ENCODE measurements at places on chromosomes 12 and 14.

- peak; percentile 34 for DNase-seq
Observed at GRCh38 chr14:23154964-23155587, 28.4 kb downstream of the SLC7A8 start.

GRCh38 chr14:51498411-51499227 lies 153.1 kb upstream of the FRMD6 start:
- no peak for DNase-seq

- DNase-seq: peak; percentile 23
Observed at GRCh38 chr12:51823875-51824565, 24.5 kb downstream of the FIGNL2 start.

DNA sequence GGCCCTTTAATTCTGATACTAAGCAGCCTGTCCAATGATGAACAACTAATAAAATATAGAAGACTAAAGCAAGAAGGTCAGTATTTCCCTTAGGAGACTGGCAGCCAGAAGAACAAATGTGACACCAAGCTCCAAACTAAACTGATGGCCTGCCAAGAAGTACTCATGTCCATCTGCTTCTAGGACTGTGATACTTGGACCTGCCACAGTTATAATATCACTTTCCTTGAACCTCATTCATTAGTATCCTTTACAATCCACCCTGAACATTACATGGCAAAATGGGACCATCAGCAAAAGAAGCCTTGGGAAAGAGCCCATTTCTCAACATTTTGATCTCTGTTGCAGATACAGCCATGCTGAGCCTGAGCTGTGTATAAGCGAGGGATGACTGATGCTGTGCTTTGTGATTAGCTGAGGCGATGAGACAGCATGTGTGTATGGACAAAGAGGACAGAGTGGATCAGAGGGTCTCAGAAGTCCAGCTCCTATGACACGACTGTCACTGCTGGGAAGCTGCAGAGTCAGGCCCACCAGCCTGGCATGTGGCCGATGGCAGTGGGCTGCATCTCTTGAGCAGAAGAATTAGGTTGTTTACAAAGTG lies 73.9 kb downstream of the TGFB3 start:
- DNase-seq: no peak

DNA sequence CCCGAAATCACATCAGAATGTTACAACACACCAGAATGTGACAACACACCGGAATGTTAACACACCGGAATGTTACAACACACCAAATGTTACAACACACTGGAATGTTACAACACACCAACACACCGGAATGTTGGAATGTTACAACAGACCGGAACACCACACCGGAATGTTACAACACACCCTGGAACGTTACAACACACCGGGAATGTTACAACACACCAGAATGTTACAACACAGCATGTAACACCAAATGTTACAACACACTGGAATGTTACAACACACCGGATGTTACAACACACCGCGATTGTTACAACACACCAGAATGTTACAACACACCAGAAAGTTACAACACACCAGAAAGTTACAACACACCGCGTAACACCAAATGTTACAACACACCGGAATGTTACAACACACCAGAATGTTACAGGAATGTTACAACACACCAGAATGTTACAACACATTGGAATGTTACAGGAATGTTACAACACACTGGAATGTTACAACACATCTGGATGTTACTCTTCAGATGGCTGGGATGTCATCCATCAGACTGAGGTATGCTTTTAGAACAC lies 21.1 kb downstream of the CHFR start:
- DNase-seq: no peak

- no peak for DNase-seq
Observed at GRCh38 chr12:126337556-126338441, 1272.6 kb downstream of the AACS start.

GRCh38 chr12:119694111-119694510 lies 26.2 kb downstream of the PRKAB1 start:
- no peak for DNase-seq

- no peak for DNase-seq
Observed at GRCh38 chr14:75280831-75281653, 2.4 kb downstream of the FOS start.

GRCh38 chr12:16310934-16311333 lies 33.4 kb upstream of the SLC15A5 start:
- DNase-seq: no peak

- peak; percentile 88 for DNase-seq
Observed at GRCh38 chr12:48004053-48004941, at the start of gene COL2A1. COL2A1 (minus strand) TSS chr12:48004476; CDS start chr12:48004321, 155 bp downstream.

DNA sequence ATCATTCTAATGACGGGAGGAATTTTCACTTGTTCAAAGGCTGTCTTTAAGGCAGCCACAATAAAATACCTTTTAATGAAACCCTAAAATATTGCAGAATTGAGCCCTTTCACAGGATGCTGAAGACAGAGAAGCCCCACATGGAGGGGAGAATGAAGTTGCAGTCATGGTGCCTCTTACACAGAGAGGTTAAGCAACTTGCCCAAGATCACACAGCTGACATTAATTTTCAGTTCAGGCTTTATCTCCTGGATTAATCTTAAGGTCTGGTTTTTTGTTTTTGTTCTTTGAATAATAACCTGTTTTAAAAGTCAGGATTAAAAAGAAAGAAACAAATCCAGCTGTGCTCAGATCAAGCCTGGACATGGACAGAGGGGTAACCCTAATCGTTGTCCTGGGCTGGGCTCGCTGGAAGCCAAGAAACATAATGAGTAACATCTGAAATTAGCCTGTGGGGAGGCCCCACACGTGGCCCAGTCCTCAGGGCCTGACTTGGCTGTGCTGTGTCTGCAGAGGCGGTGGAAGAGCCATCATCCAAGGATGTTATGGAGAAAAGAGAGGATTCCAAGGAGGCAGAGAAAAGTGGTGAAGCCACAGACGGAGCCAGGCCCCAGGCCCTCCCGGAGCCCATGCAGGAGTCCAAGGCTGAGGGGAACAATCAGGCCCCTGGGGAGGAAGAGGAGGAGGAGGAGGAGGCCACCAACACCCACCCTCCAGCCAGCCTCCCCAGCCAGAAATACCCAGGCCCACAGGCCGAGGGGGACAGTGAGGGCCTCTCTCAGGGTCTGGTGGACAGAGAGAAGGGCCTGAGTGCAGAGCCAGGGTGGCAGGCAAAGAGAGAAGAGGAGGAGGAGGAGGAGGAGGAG lies 8.0 kb downstream of the CHGA start:
- no peak for DNase-seq

- no peak for DNase-seq
Observed at GRCh38 chr14:103899833-103900232, 28.4 kb upstream of the TDRD9 start.

DNA sequence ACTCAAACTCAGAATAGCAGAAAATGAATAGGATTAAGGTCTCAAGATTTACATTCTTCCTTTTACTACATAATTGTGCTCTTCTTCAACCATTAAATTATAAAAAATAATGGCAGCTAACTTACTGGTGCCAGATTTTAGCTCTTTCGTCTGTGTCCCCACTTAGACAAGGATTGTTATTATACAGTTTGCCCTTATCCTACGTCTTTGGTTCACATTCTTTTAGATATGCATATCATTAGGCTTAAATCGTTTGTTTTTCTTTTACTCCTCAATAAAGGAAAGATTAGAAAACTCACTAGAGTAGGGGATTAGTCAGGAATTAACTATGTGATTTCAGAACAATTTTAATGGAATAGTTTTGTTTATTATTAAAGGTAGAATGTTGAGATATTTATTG lies 129.6 kb upstream of the GARIN2 start:
- DNase-seq: no peak

DNA sequence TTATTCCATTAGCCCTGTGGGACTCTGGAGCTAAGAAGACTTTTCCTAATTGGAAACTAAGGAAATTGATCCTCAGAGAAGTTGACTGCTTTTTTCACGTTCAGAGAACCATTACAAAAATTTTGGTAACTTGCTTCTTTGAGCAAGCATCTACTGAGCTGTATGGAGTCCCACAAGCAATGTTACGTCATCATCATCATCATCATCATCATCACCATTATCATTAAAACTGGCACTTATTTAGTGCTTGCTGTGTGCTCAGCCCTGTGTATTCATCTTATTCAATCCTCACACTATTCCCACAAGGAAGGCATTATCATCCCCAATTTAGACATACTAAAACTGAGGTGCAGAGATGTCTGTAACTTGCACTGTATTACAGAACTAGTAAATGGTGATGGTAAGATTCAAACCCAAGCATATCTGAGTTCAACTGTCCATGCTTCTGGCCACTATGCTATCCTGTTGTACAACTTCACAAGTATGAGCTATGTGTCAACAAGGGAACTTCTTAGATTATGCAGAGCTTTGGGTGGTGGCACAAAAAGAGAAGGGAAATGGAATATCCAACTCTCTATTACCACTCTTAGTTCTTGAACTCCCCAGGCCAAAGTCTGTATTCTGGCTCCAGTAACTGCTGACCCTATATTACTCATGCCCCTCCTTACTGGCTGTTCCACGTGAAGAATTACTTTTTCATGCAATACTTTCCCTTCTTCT lies 6.3 kb downstream of the KRT1 start:
- no peak for DNase-seq

DNA sequence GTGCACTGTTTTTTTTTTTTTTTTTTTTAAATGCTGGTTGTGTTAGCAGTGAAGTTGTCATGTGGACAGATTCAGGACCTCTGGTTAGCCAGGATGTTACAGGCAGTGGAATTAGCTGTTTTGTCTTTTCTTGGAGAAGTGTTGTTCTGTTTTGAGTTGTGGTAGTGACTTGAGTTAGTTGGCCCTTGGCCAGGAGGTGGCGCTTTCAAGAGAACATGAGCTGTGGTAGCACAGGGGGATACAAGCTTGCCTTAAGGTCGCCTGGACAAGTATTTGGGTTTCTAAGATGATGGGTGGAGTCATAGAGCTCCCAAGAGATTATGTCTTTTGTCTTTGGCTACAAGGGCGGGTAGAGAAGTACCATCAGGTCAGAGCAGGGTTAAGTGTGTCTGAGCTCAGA lies 33.3 kb upstream of the CCDC198 start:
- DNase-seq: no peak

GRCh38 chr12:108757856-108758255 lies 26.5 kb upstream of the CORO1C start:
- no peak for DNase-seq

- no peak for DNase-seq
Observed at GRCh38 chr12:61018571-61018970, 1241.6 kb upstream of the USP15 start.

DNA sequence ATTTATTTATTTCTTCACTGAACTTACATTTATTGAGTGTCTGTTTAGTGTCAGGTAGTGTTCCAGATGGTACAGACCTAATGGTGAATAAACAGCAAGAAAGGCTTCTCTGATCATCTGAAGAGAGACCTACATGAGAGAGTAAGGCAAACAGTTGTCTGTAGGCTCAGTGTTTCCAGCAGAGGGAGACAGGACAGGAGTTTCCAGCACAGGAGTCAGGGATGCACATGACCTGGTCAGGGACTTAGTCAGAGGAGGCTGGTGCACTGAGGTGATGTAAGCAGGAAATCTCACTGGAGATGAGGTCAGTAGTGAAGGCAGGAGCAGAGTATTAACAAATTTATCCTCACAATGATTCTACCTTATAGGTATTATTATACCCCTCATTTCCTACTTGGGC lies 233.2 kb downstream of the MDGA2 start:
- no peak for DNase-seq

- no peak for DNase-seq
Observed at GRCh38 chr12:70106347-70106746, 136.9 kb upstream of the CNOT2 start.

GRCh38 chr12:130081117-130081805 lies 81.0 kb upstream of the FZD10 start:
- DNase-seq: peak; percentile 56

DNA sequence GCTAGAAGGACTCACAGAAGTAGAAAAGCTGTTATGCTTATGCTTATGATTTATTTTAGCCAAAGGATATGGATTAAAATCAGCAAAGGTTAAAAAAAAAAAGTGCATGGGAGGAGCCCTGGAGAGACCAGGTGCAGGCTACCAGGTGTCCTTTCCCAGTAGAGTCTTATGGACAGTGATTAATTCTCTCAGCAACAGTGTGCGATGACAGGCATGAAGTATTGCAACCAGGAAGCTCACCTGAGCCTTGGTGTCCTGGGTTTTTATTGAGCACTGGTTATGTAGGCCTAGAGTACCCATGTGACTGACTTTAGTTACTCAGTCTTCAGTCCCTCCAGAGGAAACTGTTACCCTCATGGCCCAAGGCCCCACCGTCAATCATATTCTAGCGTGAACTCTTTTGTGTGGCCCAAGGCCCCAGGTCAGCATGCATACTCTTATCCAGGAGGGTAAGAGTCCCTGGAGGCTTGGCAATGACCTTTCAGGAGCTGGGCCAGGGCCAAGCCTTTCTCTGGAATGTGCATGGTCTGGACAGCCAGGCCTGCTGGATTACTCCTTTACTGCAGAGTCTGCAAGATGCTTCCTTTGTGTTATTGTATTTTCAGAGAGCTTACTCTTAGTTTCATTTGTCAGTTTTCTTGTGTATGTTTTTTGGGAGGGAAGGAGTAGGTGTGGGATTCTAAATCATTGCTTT lies 69.6 kb upstream of the RD3L start:
- no peak for DNase-seq

GRCh38 chr14:24826390-24826789 lies 192.4 kb upstream of the GZMB start:
- DNase-seq: no peak

DNA sequence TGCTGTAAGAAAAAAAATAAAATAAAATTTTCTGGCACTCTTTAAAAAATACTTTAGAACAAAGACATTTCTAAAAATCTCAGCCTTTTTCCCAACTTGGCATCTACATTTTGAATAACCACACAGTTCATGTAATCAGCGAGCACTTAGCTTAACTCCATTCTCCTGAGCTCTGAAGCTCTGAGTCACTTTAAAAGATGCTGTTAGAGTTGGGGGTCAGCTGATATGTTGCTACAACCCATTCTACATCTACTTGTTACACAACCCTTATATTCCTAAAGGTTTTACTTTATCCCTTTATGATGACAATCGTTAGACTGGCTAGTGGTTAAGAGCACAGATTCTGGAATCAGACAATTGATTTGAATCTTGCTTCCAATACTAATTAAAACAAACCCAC lies 48.3 kb downstream of the SLC41A2 start:
- no peak for DNase-seq

DNA sequence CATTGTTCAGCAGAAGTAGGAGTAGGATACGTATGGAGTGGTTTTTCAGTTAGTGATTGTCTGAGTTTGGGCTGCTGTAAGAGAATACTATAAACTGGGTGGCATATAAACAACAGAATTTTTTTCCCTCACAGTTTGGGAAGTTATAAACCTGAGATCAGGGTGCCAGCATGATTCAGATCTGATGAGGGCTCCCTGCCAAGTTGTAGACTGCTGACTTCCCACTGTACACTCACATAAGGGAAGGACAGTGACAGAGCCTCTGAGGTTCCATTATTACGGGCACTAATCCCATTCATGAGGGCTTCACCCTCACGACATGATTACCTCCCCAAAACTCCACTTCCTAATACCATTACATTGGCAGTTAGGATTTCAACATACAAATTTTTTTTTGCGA lies 50.7 kb downstream of the ACSM4 start:
- DNase-seq: no peak

Measured in retina (tissue), 1 donor.